ENCODE measurements at places on chromosomes 16 and 17.

- DNase-seq = no peak
These were observed 3.6 kb upstream of the STAC2 start for GRCh38 chr17:39229274-39229913.

- no peak for DNase-seq
These were observed 258.4 kb upstream of the SDK2 start for GRCh38 chr17:73902416-73903181.

DNA sequence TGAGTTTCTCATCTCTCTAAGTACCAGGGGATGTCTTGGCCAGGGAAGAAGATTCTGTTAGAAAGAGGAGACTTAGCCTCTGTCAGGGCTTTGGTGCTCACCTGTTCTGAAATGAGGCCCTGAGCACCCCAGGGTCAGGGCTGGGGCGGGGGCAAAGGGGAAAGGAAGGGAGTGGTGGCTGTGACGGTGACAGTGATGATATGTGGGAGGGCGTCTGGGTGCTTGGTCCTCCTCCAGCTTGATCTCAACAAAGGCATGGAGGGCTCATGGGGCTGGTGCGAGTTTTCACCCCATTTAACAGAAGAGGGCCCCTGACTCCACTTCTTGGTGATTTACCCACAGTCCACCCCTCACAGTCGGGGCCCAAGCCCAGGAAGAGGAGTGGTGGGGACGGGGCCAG is 15.1 kb downstream of the SOX8 start:
- no peak for DNase-seq

- no peak for DNase-seq
These were observed 5.2 kb downstream of the ZNF23 start for GRCh38 chr16:71456801-71457200.

GRCh38 chr16:8591451-8591850 is 1.1 kb upstream of the TMEM114 start:
- DNase-seq = no peak

DNA sequence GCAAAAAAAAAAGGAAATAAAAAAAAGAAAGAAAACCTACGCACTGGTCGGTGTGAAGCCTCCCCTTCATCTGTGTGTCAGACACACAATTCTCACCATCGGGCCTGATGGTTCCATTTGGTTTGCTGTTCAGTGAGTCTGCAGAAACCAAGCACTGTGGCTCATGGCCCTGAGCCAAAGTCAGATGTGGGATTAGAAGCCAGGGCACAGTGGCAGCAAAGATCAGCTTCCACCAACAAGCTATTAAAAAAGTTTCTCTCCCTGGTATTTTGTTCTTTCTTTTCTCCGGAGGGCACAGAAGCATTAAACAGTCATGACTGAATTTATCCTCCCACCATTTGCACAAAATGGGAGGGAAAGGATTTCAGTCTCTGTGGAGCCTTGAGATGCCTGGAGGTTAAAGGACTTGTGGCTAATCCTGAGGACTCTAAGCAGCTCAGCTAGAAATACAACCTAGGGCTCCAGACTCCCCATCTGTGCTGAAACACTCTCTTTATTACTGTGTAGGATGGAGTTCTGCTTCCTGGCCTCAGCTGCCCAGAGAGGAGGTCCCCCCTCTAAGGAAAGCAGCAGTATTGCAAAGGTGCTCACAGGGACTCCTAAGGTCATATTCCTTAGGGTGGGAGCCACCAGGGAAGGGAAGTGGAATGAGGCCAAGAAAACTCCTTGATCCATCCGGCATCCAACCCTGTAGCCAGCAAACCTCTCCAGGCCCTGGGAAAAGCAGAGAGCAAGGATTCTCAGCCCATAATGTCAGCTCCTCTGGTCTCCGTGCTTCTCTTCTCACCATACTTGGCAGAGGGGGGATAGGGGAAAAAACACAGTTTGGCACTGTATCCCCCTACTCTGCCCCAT is 28.2 kb downstream of the SLC39A11 start:
- DNase-seq = no peak

- DNase-seq = no peak
These were observed 297 bp downstream of the TBC1D10B start for GRCh38 chr16:30369938-30370455.

DNA sequence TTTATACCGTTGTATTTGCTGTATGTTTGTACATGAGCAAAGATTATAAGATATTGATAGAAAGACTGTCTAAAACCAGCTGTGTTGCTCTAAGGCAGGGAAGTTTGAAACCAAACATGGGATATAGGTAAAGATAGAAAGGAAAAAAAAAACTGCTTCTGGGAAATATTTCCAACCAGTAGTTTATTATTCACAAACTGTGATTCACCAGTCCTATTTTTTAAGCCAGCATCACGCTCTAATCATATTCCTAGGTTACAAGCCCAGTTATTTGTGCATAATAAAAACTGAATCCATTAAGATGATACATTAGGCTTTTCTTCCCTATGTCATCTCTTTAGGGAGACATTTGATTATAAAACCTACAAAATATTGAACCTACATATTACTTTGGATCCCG is 4.0 kb downstream of the ERN1 start:
- DNase-seq = no peak

DNA sequence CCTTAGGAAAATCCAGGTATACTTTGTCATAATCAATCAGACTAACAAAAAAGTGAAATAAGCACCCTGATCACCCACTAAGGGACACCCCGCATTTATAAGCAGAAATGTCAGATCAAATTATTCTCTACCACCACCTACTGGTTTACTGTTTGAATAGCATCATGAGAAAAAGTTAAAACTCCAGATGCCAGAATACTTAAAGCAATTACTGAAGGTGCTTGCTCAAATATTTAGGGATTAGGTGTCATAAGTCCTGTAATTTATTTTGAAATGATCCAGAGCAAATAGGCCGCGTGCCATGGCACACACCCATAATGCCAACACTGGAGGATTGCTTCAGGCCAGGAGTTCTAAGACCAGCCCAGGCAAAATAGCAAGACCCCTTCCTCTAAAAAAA is 2.3 kb downstream of the TOP2A start:
- no peak for DNase-seq

DNA sequence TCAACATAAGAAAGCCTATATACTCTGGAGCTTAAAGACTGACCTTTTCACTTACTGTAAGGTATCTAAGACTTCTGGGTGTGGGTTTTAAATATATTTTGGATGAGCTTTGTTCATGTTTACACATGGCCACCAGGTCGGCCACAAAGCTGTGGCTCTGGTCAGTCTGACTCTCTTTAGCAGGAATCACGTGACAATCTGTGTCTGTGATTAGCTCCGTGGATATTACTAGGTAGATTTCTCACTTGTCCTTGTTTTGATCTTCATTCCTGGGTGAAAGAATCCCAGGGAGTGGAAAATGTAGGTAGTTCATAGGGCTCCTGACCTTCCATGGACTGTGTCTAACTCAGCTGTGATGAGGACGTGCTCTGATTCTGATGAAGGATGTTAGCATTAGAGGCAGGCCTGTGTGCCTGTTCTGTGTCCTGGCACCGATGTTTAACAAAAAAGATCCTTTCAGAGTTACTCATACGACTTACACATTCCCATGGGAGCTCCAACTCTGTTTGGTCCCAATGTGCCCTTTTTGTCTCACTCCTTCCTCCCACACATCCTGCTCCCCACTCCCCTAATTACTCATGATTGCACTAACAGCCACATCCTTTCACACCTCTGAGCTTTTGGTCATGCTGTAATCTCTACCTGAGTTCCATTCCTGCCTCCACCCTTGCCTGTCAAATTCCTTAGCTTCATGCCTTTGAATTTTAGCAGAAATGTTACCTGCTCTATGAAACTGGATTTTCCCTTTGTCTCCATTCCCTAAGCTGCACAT is 425.1 kb downstream of the MAF start:
- DNase-seq = no peak

GRCh38 chr17:16494059-16494458 is 2.1 kb upstream of the LRRC75A start:
- DNase-seq = no peak

GRCh38 chr17:55742272-55743102 is 8.4 kb upstream of the PCTP start:
- no peak for DNase-seq

DNA sequence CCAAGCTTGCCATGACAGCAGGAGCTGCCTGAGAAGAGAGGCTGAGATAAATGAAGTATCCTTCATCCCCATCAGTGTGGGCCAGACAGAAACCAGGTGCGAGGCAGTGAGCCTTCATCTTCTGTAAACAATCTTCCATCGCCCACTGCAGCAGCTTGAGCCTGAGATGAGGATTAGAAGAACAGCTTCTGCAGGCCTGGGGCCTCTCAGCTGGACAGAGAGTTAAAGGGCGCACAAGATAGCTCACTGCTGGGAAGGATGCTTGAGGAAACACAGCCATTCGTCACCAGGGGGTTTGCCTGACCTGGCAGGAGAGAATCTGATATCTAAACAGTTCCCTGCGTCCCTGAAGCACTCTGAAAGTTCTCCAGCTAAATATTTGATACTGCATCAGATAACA is 27.1 kb downstream of the HOXB1 start:
- DNase-seq = no peak

GRCh38 chr17:8283356-8283755 is 5.1 kb upstream of the RANGRF start:
- no peak for DNase-seq

GRCh38 chr17:83180996-83181481 is 101.6 kb downstream of the METRNL start:
- DNase-seq = peak; percentile 3

- DNase-seq = no peak
These were observed 842 bp upstream of the LDAF1 start for GRCh38 chr16:21157632-21158031.

DNA sequence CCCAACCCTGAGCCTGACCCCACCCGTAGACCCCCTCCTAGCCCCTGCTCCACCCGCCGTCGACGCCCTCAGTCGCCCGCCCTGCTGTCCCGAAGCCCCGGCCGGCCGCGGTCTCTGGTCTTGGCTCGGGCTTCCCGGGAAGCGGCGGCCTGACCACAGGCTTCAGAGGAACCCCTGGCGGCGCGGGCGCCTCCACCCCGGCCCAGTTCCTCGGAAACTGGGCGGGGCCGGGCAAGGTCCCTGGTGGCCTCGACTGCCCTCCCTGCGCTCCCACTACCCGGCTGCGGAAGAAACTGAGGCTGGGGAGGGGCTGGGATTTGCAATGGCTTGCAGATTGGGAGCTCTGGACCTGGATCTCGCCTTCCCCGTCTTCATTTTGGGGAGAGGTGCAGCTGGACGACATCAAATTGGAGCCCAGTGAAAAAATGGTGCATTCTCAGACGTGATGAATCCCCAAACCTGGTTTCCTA is 692 bp upstream of the SOCS1 start:
- peak; percentile 27 for DNase-seq

GRCh38 chr17:7468804-7469389 is 10.5 kb downstream of the ZBTB4 start:
- DNase-seq = no peak

GRCh38 chr16:48497932-48498768 is 111.8 kb downstream of the N4BP1 start:
- DNase-seq = no peak

DNA sequence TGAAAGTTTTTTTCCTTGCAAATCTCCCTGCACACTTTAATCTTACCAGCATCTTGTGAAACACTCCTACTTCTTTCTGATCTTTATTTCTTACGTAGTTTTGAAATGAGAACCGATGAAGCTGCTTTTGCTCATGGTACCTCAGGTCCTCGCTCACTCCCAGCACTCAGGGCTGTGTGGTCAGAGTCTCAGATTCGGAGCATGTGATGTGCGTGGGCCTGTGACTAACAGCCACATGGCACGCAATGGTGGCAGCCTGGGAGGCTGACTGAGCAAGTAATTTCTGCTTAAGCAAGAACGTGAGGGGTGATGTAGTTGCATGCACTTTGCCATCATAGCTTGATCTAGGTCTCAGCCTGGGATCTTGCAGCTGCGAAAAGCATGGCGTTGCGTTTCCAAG is 624.3 kb downstream of the MAF start:
- DNase-seq = no peak

DNA sequence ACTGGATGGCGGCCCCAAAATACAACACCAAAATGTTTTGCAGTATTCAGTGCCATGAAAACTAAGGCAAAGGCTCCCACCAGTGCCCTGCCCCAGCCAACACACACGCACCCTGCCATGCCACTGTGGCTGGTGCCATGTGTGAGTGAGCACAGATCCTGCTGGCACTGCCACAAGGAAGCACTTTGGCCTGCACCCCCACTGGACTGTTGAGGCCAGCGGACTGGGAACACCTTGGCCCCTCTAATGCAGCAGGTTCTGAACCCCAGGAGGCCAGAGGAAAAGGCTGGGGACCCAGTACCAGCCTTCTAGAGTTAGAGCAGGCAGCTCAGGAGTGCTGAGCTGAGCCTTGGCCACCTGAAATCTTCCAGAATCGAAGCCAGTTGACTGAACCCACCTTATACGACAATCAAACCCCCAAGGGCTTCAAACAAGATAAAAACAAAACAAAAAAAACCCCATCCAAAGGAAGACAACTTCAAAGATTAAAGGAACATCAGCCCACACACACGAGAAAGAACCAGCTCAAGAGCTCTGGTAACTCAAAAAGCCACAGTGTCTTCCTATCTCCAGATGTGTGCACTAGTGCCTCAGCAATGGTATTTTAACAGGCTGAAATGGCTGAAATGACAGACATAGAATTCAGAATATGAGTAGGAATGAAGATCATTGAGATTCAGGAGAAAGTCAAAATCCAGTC is 21.5 kb downstream of the NLRP1 start:
- no peak for DNase-seq
